ENCODE measurements at places on chromosomes 2 and 18.

- DNase-seq, result peak; percentile 25
Measured at GRCh38 chr2:225270861-225271260, 128.6 kb upstream of the NYAP2 start.

DNA sequence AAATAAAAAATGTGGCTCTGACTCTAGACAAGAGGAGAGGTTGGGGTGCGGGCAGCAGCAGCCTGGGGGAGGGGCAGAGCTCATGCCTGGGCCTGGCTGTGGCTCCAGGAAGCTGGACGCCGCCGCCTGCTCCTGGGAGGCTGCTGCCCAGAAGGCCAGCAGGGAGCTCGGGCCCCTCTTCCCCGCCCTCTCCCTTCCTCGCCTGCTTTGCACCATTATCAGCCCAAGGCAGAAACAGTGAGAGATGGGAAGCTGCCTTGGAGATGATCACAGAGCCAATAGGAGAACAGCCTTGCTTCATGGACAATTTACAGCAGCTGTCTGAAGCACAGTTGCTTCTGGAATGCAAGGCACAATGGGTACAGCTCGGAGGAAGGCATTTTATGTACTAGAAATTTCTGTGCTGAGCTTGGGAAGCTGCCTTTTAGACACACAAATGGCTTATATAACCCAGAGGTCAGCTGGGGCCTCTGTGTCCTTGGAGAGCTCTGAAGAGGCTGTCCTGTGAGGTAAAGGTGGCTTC lies 55.3 kb upstream of the AFF3 start:
- no peak for DNase-seq

DNA sequence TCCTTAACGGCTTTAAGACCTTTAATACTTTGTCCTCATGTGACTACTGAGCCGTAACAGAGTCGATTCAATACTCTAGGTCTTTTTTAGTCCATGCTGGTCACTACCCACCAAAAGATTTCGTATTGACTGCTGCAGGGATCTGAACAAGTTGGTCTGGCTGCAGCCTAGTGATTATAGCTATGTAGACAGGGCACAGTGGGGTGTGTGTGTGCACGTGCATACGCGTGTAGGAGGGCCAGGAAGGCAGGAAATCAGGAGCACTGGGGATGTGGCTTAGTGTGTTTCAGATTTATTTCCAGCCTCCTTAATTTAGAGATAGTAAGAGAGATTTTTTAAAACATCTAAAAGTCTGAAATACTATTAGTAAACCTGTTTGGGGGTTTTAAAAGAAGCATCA lies 161.4 kb downstream of the MYO3B start:
- DNase-seq, result no peak

DNA sequence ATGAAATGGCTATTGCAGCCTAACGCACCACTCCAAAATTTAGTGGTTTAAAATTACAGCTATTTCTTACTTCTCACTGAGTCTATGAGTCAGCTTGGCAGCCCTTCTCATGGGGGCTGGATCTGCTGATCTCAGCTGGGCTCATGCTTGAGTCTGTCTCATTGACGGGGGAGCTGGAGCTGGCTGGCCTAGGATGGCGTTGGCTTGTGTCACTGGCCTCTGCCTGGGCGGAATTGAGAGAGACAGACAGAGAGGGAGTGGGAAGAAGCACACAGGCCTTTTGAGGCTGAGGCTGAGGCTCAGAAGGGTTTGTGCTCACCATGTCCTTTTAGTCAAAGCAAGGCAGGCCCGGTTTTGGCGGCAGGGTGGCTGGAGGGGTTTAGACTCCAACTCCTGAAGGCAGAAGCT lies 412.1 kb upstream of the MYT1L start:
- DNase-seq, result peak; percentile 29

DNA sequence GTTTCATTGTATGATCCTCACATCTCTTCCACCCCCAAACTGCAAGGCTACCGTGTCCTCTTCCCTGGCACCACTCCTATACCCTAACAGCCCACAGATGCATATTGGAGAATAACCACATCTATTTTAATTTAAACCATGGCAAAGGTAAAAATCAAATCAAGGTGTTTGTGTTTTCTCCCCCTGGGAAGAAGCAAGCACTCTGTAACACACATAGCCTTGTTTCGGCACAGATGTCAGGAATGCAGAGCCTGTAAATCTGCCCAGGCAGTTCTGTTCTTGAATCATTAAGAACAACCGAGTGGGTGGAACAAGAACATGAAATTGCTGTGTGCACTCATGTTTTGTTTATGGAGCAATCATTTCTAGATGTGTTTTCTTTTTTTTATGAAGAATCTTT lies 6.8 kb upstream of the COX7A2L start:
- DNase-seq, result no peak

DNA sequence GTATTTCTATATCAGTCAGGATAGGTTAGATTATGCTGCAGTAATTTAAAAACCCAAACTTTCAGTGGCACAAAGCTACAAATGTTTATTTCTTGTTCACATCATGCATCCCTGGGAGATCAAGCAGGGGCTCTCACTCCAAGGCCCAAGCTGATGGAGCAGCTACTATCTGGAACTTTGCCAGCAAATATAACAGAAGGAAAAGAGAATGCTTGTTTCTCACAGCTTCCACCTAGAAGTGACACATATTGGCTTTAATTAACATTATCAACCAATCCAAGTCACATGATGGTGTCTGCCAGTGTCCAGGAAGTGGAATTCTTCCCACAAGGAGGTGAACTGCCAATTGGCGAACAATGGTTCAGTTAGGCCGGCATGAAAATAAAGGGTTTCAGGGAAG lies 306.9 kb downstream of the BCL11A start:
- DNase-seq, result no peak

DNA sequence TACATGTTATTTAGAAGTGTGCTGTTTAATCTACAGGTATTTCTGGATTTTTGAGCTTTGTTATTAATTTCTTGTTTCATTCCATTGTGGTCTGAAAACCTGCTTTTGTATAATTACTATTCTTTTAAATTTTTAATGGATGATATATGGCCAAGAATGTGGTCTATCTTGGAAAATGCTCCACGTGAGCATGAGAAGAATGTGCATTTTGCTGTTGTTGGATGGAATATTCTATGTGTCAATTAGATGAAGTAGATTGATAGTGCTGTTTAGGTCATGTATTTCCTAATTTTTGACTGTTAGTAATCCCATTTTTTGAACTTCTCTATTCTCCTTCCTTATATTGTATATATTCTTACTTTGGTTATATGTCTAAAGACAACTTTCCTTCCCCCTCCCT lies 19.9 kb upstream of the TTN start:
- no peak for DNase-seq

DNA sequence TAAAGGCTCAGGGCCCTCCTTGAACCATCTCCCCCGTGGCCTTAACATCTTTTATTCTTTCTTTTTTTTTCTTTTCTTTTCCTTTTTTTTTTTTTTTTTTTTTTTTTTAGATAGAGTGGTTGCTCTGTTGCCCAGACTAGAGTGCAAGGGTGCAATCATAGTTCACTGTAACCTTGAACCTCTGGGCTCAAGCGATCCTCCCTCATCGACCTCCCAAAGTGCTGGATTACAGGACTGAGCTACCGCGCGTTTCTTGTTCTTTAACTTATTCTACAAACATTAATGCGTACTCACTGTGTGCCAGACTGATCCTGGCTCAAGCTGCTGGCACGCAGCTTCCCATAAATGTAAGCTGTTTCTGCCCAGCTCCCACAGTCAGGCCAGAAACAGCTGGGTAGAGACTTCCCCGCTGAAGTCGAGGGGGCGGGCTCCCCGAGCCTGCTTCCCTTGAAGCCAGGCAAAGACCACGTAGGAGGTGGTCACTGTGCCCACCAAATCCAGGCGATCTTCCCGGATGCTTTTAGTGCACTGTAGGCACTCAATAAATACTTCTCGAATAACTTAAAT lies 29.2 kb upstream of the ATP6V1B1 start:
- no peak for DNase-seq

DNA sequence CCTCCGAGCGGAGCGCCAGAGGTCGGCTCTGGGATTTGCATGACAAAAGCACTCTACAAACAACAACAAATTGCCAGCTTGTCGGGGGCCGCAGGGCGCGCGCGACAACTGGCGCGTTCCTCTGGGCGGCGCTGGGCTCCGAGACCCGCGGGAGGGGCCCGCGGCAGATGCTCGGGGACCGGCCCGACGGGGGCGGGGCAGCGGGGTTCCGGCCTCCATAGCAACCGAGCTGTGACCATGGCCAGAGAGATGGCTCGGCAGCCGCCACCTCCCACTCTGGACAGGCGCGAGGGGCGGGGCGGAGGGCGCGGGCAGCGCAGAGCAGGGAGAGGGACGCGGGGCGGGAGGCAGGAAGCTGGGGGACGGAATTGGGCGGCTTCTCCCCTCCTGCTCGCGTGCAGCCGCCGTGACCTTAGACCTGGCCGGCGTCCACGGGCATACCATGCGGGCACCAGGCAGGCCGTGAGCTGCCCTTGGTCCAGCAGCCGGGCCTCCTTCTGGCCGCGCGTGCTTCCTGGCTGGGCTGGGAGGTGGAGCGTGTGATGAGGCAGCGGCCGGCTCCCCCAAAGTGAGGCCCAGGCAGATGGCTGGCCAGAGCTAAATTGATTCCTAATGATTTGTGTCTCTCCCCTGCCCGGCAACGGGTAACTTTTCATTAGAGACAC lies 171.5 kb downstream of the CELF4 start:
- peak; percentile 76 for DNase-seq

GRCh38 chr2:65227020-65227455 lies 593 bp upstream of the ACTR2 start:
- DNase-seq, result no peak

GRCh38 chr2:237877576-237878307 lies 18.3 kb downstream of the RAMP1 start:
- DNase-seq, result no peak

GRCh38 chr2:47041063-47041462 lies 114.0 kb downstream of the STPG4 start:
- no peak for DNase-seq

- peak; percentile 1 for DNase-seq
Measured at GRCh38 chr2:79855264-79856006, 342.6 kb downstream of the CTNNA2 start.

DNA sequence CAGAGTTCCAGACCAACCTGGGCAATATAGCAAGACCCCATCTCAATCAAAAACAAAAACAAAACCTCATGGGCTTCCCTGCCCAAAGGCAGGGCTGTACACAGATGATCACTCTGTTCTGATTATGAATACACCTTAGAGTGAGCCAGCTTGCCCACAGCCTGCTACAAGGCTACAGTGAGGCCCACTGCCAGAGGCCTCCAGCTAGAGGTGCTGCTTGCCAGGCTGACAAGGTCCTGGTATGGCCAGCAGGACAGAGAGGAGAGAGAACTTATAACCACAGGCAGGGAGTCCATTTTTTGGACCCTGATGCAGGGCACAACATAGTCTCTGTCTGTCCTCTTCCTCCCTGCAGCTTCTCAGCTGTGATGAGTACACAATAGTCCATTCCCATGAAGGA lies 41.5 kb downstream of the KANSL3 start:
- DNase-seq, result no peak

- no peak for DNase-seq
Measured at GRCh38 chr2:39202639-39203369, 41.0 kb downstream of the CDKL4 start.

DNA sequence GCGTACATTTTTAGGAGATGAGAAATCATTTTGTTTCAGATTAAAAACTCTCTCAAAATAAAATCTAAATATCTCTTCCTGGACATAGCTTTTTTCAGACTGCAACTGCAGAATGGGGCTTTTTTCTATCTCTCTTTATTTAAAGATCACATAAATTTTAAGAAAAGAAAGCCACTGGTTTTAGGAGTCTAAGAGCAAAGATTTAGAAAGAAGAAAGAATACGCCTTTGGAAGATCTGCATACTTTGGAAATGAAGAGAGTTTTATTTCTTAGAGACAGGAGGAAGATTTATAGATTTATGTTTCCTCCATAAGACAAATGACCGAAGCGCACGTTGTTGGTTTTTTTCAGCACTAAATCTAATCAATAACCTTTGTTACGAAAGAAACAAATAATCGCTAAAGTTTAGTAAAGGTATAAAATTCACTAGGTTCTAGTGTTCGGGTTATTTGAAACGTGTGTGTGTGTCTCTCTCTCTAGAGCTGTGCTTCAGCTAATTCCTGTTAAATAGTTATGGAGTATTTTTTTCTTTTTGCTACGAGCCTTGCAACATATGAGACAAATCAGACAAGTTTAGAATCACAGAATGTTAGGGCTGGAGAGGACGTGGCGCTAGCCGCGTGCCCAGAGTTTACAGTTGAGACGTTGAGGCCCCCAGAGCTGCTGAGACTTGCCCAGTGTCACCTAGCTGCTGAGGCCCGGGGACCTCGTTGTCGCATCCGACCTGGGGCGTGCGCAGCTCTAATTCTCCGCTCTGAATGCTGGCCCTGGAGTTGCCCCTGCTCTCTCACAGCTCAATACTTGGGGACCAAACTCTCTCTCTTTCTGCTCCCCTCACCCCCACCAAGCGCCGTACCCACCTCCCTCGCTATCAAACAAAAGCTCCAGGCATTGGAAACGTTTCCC lies 69.9 kb downstream of the CTAGE1 start:
- no peak for DNase-seq

GRCh38 chr2:118223511-118223991 lies 135.3 kb downstream of the INSIG2 start:
- DNase-seq, result no peak

DNA sequence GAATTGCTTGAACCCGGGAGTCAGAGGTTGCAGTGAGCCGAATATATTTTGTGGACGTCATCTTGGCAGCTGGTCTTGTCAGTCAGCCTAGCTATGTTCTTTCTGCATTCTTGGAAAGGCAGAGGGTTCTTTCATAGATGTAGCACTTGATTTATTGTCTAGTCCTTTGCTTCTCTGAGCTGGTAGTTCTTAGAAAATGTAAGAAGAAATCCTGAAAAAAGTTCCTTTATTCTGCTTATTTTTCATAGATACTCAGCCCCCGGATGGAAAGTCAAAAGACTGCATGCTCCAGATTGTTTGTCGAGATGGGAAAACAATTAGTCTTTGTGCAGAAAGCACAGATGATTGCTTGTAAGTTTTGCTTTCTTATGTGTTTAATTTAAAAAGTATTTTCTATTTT lies 21.3 kb downstream of the PLEKHB2 start:
- no peak for DNase-seq

DNA sequence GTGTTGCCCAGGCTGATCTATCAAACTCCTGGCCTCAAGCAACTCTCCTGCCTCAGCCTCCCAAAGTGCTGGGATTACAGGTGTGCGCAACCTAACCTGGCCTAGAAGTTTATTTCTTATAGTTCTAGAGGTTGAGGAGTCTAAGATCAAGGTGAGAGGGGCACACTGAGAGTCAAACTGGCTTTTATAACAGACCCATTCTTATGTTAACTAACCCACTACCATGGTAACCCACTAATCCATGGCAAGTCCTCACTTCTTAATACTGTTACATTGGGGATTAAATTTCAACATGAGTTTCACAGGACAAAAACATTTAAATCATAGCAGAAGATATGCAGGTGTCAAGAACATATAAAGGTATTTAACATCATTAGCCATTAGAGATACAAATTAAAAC lies 50.6 kb downstream of the MDH1 start:
- DNase-seq, result no peak

GRCh38 chr2:142058149-142058548 lies 72.7 kb downstream of the LRP1B start:
- no peak for DNase-seq

DNA sequence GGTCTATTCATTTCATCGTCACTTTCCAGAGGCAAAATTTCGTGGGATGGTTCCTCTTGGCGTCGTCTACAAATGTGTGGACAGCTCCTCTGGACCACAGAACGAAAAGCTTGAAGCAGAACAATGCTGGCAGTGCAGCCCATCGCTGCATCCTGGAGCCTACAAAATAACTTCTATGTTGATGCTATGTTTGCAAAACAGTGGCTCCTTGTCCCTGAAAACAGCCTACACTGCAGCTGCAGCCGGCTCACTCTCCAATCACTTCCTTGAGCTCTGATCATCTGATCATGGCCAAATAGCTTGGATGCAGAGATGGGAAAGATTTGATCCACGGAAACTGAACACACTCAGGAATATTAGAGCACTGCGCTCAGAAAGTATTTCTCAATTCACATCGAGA lies 60.0 kb downstream of the DOCK10 start:
- DNase-seq, result peak; percentile 41
